Heart right ventricle (tissue), 16 donors: ENCODE measurements at places on chromosomes 5 and 9. TPM values are rescaled to one million over a fixed set of nuclear protein-coding genes. Genes with fewer than 3 reads are reported as not detected.

GLT6D1 gene
- not detected for polyA plus RNA-seq

PPP3R2 gene
- not detected for polyA plus RNA-seq

GRCh38 chr5:134582281-134582680 is 50.3 kb downstream of the SAR1B start:
- no peak overlapping the region for H3K4me3 ChIP-seq
- DNase-seq, result no peak
- peaks cover 20% of the 10 kb centered on the region for H3K4me1 ChIP-seq

DNA sequence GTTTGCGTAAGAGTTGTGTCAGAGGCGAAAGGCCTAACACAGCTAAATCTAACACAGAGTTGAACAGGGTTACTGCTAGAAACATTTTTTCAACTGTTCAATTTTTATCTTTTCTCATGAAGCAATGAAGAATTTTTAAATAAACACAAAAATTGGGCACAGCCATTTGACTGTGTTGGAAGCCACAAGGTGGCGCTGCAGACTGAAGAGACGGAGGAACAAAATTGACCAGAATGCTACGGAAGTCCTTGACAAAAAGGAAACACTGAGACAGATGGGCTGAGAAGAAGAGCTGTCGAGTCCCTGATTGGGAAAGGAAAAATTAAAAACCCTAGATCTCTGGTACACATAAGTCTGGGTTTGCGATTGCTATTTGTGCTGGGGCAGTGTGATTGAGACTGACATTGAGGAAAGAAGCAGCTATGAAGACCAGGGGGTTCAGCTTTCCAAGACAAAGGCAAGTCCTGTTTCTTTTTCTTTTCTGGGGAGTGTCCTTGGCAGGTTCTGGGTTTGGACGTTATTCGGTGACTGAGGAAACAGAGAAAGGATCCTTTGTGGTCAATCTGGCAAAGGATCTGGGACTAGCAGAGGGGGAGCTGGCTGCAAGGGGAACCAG is at the start of gene PCDHB9:
TSS of gene PCDHB9 (plus strand) at position 265 of the 616 bp plus-strand sequence. CDS start at position 423, 158 bp downstream.
- no peak within 1 kb of the TSS for H3K27ac ChIP-seq
- H3K27me3 ChIP-seq, result peaks cover 10% of the 10 kb centered on the region
- no peaks in the 10 kb centered on the region for H3K4me1 ChIP-seq
- DNase-seq, result no peak
- no peak within 1 kb of the TSS for H3K4me3 ChIP-seq
- H3K36me3 ChIP-seq, result no peaks in the 10 kb centered on the region

DNA sequence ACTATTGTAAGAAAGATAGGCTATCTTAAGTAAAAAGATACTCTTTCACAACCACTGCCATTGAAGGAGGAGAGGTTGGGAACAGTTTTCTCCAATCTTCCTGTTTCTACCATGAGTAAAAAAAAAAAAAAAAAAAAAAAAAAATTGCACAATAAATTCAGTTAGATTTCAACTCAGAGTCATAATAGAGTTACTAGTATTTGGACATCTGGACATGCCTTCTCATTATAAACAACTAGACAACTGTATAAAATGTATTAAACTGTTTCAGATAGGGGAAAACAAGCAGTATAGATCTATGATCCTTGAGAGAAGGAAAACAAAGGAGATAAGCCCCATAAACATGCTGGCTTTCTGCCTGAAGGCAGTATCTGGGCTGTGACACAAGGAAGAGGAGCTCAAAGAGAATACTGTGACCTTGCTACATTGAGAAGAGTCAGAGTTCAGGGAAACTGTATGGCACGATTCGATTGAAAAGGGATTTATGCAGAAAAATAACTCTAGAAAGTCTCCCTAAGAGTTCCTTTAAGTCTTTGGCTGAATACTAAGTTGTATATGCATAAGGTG is 249.2 kb upstream of the POU5F2 start:
- no peaks in the 10 kb centered on the region for H3K36me3 ChIP-seq
- peaks cover 4% of the 10 kb centered on the region for H3K4me1 ChIP-seq
- H3K4me3 ChIP-seq, result no peak overlapping the region
- no peak overlapping the region for H3K27ac ChIP-seq
- no peak for DNase-seq

- H3K36me3 ChIP-seq, result no peaks in the 10 kb centered on the region
- DNase-seq, result no peak
- peaks cover 44% of the 10 kb centered on the region for H3K4me1 ChIP-seq
- H3K4me3 ChIP-seq, result peak overlapping the region; percentile 86
- no peaks in the 10 kb centered on the region for H3K27me3 ChIP-seq
Observed at GRCh38 chr9:36191686-36192085, 965 bp downstream of the CLTA start.

DNA sequence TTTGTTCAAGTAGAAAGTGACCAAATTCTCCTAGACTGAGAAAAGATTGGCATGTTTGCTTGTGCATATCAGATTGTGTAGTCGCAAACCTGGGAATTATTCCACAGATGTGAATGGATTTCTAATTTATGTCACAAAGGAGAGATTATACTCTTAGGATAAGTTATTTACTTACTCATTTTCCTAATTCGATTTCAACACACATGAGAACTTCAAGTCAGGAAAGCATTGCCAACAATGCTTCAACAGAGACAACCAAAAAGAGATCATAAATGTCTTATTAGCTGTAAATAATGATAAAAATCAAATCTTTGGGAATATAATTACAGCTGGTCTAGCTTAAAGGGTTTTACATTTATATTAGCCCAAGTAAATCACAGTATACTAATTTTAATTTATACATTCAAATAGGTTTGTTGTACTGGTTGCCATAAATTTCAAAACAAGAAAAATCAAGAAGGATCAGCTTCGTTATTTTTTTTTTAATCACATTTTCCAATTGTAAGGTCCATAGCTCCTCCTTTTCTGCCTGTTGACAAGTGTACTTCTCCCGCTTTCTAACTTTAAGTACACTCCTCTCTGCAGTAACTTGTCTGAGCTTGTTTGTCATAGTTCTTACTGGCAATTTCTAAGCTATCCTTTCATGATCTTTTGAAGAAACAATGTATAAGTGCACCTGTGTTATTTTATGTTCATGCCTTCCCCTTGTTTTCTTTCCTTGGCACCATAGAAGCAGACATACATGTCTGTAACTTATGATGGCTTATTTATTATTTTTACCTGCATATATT is 246.6 kb downstream of the DEPDC1B start:
- no peak for DNase-seq
- H3K4me3 ChIP-seq, result no peak overlapping the region
- no peak overlapping the region for H3K27ac ChIP-seq
- no peaks in the 10 kb centered on the region for H3K36me3 ChIP-seq

DNA sequence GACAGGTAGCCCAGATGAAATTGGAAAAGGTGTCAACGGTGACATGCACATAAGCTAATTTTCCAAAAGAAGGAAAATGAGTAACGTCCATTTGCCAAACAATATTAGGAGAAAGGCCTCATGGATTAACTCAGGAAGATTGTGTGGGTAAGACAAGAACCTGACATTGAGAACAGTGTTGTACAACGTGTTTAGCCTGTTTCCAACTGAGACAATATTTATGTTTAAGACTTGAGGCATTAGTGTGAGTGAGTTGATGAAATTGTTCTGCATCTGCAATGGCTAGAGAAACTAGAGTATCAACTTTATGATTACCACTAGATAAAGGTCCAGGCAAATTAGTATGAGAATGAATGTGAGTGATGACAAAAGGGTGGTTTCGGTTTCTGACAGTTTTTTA is 191.3 kb upstream of the RAI14 start:
- no peak for DNase-seq
- H3K4me3 ChIP-seq, result no peak overlapping the region
- H3K4me1 ChIP-seq, result no peaks in the 10 kb centered on the region
- no peak overlapping the region for H3K27ac ChIP-seq
- no peaks in the 10 kb centered on the region for H3K27me3 ChIP-seq

DNA sequence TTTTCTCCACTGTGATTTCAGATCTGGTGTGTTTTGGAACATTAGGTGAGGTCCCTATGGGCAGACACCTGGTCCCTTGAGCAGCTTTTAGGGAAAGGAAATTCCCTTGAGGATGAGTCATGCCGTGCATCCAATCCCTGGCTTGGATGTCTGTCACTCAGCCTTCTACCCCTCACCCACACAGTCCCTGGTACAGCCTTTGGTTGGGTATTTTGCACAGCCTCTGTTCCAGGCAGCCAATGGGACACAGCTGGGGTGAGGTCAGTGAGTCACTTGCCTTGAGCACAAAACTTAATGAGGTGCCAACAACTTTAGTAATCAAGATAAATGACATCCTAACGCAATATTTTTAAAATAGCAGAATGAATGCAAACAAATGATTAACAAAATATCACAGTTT is 22.7 kb upstream of the SVEP1 start:
- H3K4me3 ChIP-seq, result no peak overlapping the region
- peaks cover 23% of the 10 kb centered on the region for H3K27me3 ChIP-seq
- no peaks in the 10 kb centered on the region for H3K4me1 ChIP-seq
- H3K36me3 ChIP-seq, result no peaks in the 10 kb centered on the region

DNA sequence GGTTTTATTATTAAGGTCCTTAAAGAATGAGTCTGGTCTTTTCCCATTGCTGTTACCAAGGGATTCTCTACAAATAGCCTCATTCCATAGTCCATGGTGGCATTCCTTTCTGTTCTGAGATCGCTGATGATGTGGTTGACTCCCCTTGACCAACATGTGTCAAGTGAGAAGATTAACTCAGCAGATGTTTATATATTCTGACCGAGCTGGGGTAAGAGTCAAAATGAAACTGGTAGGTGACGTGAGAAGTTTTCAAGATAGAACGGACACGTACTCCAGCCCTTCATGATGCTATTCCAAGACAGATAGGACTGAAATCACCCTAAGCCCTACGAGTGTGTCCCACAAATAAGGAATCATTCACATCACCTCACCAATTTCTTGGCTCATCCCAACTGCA is 155.5 kb upstream of the WWC1 start:
- no peaks in the 10 kb centered on the region for H3K4me1 ChIP-seq
- no peaks in the 10 kb centered on the region for H3K36me3 ChIP-seq
- no peak for DNase-seq
- no peak overlapping the region for H3K4me3 ChIP-seq

DNA sequence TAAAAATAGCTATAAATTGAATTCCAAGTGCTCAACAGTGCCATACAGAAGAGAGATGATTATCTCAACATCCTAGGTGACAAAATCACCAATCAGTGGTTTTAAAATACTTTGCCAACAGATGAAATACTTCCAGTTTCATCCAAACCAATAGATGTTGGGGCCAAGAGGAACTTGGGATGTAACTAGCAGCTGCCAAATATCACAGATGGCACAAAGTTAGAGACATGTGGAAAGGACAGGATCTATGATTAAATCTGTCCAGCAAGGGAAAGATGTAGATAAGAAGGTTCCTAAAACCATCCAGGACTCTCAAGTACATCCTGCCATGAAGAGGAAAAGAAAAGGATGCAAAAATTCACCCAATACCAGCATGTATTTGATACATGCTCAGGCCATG is 23.8 kb downstream of the TRPM3 start:
- no peak overlapping the region for H3K4me3 ChIP-seq
- no peaks in the 10 kb centered on the region for H3K4me1 ChIP-seq
- H3K27me3 ChIP-seq, result no peaks in the 10 kb centered on the region

GRCh38 chr5:116071211-116071610 is 13.6 kb upstream of the COMMD10 start:
- no peak overlapping the region for H3K27ac ChIP-seq
- no peak for DNase-seq
- peaks cover 9% of the 10 kb centered on the region for H3K27me3 ChIP-seq
- H3K4me1 ChIP-seq, result peaks cover 5% of the 10 kb centered on the region

DNA sequence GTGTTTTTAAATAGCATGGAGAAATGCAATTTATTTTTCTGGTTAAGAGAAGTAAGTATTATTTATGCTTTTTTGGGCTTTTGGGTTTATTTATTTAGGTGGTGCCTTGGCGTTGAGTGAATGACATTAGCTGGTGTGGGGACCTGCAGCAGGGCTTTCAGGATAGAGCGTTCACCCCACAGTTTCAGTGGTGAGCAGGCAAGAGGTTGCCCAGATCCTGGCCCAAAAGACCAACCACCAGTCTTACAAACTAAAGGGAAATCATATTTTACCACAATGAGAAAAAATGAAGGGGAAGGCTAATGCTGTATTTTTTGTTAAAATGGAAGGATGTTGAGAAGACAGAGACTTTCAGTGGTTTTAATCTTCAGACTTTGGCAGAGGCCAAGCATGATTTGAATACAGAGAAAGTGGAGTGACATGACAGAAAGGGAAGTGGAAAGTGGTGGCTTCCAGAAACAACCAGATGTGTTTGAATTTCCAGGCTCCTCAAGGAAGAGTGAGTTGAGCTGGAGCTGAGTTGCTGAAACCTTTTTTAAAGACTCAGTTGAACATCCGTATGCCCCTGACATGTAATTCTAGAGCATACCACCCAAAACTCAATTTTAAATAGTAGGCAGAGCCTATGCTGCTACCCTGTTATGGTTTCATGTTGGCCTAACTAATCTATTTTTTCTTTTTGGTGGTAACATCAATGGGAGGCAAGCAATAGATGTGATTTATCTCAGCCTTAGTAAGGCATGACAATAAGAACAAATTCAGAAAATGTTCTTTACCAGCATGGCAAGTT is 94.8 kb downstream of the AOPEP start:
- H3K4me1 ChIP-seq, result peaks cover 32% of the 10 kb centered on the region
- H3K36me3 ChIP-seq, result no peaks in the 10 kb centered on the region
- no peak for DNase-seq
- H3K27me3 ChIP-seq, result no peaks in the 10 kb centered on the region

DNA sequence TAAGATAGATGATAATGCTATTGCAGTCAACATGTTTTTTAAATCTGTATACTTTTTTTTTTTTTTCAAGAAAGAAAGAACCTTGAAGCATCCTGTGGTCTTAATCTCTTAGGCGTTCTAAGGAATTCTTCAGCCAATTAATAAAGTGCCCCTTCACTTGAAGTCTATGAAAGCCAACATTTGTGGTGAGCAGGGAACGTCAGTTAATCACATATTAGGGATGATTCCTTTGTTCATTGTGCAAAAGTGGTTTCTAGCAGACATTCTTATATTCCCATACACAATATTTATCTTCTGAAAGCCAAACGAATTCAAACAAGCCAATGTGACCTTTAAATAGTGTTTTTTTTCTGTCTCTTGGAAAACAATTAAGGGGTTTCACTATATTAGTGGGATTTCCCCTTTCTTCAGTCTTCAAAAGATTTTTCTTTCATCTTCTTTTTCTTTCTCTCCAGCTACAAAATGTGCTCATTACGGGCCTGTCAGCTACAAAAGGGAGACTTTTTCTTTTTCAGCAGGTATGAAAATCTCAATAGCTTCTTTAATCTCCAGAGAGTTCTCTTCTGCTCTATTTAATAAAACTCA is 40.1 kb downstream of the TMEM167A start:
- no peaks in the 10 kb centered on the region for H3K36me3 ChIP-seq
- DNase-seq, result no peak
- H3K4me1 ChIP-seq, result no peaks in the 10 kb centered on the region
- no peak overlapping the region for H3K27ac ChIP-seq
- H3K4me3 ChIP-seq, result no peak overlapping the region
